Left renal pelvis (tissue), 4 donors: ENCODE measurements at places on chromosomes 1 and 21. TPM values are rescaled to one million over a fixed set of nuclear protein-coding genes. Genes with fewer than 3 reads are reported as not detected.

DNA sequence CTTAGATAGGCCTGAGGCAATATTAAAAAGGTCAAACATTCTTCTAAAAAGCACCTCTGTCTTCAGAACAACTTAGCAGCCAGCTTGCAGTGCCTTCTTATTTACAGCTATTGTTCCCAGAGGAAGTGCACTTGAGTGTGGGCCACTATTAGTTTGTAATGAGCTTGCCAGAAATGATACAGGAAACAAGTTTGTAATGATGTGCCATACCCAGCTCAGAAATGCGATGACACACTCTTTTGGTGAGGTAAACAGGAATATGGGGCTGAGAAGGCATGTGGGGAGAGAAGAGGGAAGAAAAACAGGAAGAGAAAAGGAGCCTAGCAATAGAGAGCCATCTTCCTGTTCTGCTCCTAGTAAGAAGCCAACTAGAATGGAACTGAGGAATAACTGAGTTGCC lies 295.4 kb downstream of the AGBL4 start:
- no peak for DNase-seq

GRCh38 chr21:38012672-38013071 lies 96.4 kb upstream of the KCNJ6 start:
- DNase-seq, result no peak

FCMR gene
- 2.0 TPM for polyA plus RNA-seq

- no peak for DNase-seq
Observed at GRCh38 chr21:43338951-43339350, 88.0 kb downstream of the SIK1 start.

PRMT6 gene
- polyA plus RNA-seq, result 44.2 TPM

DNA sequence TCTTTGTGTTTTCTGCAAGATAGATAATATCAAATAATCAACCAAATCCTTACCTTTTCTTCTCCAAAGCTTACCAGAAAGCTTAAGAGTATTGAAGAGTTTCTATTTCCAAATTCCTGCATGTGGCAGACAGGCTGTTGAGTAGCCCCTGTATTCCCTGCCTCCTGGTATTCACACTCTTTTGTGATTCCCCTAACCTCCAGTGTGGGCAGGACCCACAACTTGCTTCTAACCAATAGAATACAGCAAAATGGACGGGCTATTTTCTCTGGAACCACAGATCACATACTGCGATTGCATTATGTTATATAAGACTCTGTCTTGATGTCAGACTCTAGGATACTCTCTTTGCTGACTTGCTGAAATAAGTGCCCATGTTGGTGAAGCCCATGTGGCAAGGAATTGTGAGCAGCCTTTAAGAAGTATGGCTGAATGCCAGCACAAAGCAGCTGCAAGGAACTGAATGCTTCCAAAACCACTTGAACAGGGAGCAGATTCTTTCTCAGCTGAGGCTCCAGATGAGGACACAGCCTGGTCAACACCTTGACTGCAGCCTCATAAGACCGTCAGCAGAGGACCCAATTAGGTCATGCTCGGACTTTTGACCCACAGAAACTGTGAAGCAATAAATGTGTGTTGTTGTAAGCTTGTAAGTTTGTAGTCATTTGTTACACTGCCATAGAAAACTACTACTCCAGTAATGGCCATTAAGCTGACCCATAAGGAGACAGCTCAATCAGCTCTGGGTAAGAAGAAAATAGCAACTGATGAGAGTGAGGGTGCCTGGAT lies 47.9 kb upstream of the PLXNA2 start:
- no peak for DNase-seq

WRAP73 gene
- 23.2 TPM for polyA plus RNA-seq

APH1A gene
- polyA plus RNA-seq, result 165 TPM
